ENCODE measurements at places on chromosomes 1 and 21.

DNA sequence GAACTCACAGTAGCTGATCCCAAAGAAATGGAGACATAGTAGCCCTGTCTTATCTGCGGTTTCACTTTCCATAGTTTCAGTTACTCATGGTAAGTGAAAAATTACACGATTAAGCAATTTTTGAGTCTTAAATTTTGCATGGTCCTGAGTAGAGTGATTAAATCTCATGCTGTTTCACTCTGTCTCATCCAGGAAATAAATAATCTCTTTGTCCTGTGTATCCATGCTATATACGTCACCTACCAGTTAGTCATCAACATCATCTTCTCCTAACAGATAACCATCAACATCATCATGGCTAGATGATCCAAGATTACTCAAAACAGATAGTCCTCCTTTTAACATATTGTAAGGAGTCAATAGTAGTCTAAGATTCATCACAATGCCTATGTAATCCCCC, 1589.3 kb downstream of the BRINP3 start:
- no peak for DNase-seq

GRCh38 chr1:225592362-225593025, 60.4 kb downstream of the ENAH start:
- no peak for DNase-seq

DNA sequence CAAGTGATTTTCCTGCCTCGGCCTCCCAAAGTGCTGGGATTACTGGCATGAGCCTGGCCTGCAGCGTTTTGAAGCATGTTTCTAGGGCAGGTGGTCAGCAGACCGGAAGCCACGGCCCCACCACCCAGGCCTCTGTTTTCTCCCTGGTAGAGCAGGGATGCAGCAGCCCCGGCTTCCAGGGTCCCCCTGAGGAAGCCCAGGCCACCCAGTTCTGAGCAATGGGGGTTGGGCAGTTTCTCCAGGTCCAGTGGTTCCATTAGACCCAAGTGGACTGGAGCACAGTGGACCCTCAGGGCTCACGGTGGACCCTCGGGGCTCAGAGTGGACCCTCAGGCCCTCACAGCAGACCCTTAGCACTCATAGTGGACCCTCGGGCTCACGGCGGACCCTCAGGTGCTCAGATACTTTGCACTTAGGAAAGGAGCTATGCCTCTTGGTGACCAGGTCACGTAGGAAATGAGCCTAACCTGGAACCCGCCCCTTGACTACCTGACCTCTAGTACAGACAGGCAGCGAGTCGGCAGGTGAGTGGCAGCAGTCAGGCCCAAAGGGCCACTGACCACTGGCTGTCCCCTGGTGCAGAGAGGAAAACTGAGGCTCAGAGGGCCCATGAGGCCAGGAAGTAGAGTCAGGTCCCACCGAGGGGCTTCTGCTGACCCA, 4.6 kb upstream of the FNDC10 start:
- no peak for DNase-seq

- no peak for DNase-seq
Measured at GRCh38 chr1:210855440-210855839, 278.5 kb downstream of the KCNH1 start.

DNA sequence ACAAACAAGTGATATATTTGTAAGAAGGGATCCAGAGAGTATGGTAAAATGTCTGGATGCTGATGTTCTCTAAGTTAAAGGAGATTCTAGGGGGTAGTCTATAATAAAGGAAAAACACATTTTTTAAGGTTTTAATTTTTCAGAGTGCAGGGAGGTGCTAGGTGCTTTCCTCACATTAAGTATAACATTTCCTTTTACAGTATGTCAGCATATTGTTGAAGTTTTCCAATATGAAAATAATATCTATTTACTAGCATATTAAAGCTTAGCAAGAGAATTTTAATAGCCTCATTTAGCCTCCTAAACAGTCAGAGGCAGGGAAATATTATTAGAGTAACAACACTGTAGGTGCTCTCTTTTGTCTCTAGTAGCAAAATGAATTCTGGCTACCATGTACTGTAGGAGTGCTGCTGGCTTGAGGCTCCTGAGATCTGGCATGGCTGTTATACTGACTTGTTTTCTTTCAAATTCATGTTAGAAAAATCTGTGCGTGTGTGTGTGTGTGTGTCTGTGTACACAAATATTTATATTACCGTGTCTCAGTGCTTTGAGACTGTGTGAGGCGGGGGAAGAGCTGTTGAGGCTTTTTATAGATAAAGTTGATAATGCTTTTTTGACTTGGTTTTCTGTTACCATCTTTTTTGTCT, 71.0 kb downstream of the POU2F1 start:
- no peak for DNase-seq

GRCh38 chr21:45383615-45384201, 21.3 kb upstream of the COL18A1 start:
- no peak for DNase-seq

DNA sequence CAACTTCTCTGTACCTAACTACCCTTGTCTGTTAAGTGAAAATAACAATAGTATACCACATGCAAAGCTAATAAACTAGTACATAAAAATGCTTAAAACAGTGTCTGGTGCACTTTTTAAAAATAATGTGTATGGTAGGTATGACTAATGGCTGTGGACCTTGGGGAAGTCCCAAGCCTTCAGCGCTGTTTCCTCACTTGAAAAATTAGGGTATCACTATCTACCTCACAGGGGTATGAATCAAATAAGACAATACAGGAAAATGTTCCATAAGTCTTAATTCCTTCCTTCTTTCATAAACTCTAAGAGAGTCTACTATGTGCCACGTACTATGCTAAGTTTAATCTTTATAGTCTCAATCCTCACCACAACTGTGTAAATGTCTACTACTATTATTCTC, 32.0 kb downstream of the EGLN1 start:
- no peak for DNase-seq

DNA sequence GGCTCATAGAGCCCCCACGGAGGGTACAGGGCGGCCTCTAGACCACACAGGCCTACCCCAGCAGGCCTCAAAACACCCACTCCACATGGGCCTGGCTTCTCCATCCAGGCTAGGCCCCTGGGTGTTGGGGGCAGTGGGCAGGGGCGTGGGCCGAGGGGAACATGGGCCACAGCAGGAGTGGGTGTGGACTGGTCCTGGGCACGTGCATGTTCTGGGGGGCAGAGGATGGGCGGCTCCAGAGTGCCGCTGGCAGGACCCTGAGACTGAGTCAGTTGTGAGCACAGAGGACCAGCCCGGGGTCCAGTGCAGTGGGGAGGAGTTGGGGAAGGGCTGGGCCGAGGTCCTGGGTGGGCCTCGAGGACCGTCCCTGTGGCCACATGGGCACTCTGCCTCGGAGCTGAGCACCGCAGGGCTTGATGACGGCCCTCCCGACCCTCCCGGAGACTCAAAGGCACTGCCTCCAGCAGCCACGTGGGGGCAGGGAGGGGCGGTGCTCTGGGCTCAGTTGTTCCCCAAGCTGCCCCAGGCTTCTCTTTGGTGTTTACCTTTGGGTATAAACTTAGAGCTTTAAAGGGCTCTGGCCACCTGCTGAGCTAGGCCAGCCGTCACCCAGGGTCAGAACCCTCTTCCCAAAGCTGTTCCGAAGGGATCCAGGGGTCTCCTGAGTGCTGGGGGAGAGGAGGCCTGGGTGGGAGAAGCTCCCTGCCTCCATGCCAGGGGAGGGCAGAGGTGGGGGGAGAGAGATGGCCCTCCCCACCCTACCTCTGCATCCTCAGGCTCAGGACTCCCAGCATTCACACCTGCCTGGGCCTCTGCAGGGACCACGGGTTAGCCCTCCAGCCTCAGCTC, 79.9 kb downstream of the MORN1 start:
- DNase-seq = peak; percentile 75

DNA sequence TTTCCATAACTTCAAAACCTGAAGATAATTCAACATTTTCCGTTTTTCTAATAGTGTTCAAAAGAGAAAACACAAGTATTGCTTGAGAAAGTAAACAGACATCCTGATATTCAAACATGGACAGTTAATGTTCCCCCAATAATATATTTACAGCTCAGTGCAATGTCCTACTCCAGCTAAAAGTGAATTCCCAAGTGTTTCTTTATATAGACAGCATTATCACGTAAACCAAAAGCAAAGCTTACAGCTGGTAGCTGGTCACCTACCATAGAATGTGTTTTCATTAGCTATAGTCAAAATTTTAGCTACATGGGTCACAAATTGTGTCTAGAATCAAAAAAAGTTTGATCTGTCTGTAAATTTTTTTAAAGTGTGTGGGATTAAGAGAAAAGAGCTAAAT, 34.9 kb downstream of the WLS start:
- no peak for DNase-seq

- no peak for DNase-seq
Measured at GRCh38 chr1:18697541-18697940, 66.9 kb downstream of the PAX7 start.

GRCh38 chr21:39611551-39612190, 1.1 kb upstream of the B3GALT5 start:
- DNase-seq = no peak

GRCh38 chr1:75503221-75503974, 107.5 kb downstream of the SLC44A5 start:
- DNase-seq = no peak

GRCh38 chr1:35555212-35555584, 2.0 kb downstream of the KIAA0319L start:
- no peak for DNase-seq

DNA sequence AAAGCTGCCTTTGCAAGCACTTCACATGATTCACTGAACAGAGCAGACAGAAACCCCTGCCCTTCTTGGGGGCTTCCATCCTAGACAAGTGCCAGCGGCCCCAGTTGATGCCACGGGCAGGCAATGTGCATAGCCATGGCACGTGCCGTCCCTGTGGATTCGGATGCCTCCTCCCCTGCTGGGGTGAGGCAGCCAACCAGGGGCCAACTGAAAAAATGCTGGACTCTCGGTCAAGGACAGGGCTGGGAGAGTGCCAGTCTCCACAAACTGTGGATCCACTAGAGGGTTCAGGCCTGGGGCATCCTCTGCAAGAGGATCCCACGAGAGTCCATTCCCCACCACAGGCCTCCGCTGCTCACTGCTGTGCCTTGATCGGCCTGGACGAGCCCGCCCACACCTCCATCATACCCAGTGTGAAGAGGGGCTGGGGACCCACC, 3.8 kb downstream of the JMJD4 start:
- no peak for DNase-seq

DNA sequence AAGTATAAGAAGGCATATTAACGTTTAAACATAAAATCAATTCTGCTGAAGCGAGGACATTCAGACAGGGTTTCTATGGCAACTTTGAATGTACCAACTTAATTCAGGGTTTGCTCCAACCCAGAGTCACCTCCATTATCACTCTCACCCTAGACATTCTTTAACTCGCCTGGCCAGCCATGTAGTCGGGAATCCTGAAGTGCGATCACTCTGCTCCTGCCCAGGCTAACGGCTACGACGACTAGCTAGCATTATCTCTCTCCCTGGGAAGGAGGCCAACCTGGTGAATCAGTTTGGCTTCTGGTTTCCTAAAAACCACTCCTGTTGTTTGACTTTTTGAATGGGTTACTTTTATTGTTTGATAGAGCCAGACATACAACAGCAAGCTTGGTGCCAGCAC, 38.9 kb upstream of the ZBTB18 start:
- no peak for DNase-seq

DNA sequence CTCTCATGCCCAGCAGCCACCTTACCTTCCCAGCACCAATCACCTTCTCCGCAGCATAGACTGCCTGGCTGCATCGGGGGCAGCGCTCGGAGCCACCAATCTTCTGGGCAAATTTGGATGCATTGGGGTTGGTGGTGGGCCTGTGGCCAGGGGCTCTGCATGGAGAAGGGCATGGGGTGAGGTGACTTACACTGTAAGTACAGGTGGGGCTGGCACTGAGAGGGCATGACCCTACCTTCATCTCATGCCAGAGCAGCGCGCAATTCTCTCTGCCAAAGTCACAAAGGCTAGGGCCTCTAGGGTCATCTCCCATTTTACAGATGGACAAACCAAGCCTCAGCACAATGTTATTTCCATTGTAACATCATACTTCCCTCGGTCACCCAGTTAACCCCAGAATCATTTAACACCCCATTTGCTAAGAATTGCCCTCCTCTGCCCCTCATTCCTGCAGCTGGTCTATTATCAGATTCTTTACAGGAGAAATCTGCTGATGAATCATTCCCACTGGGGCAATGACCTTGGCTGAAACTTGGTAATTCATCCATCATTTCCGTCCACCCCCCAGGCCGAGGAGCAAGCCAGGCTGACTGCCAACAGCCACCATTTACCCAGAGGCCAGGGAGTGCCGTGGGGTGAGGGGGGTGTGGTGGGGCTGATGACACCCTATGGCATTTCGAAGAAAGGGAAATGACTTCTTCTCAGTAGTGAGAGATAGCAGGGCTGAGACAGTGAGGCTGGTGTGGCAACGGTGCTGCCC, 17.9 kb downstream of the CSRP1 start:
- DNase-seq = no peak

GRCh38 chr21:34734696-34735095, 65.9 kb downstream of the CLIC6 start:
- no peak for DNase-seq

GRCh38 chr1:28577052-28577678, 14.9 kb upstream of the RAB42 start:
- peak; percentile 75 for DNase-seq

DNA sequence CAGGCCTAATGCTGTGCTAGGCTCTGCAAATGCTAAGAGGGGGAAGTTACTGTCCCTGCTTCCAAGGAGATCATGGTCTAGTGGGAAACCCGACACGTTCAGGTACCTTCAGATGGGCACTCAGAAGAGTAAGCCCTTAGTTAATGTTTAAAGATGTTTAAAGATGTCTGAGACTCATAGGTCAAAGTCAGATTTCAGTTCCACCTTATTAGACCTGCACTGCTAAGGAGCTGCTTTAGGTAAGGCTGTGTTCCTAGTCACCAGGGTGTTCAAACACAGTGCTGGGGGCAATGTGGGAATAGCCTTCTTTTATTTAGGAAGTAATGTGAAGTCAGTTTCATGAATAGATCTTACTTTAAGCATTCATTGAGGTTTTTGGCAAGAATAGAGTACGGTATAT, 3.8 kb upstream of the RUSC1 start:
- no peak for DNase-seq

DNA sequence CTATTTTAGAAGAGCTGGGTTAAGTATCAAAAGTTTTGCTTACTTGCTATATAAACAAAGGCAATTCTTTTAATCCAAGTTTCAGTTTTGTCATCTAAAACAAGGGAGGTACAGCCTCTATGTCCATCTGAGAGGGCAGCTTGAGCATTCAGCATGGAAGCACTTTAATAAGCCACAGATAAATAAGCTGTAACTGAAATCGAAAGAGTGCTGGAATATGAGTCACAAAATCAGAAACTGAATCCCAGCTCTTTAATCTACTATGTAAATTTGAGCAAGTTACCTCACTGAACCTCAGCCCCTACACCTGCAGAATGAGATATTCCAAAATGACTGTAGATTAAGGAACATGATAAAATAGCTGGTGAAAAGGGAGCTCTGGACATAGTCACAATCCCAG, 80.0 kb upstream of the HP1BP3 start:
- DNase-seq = no peak

GRCh38 chr21:42490720-42491119, 5.3 kb downstream of the RSPH1 start:
- DNase-seq = no peak

All from activated T-cell treated with anti-CD3 and anti-CD28 coated beads, Interleukin-2, amount 50 U/mL, for 48 hours (primary cell).